ENCODE measurements at places on chromosomes 11 and 22.

DNA sequence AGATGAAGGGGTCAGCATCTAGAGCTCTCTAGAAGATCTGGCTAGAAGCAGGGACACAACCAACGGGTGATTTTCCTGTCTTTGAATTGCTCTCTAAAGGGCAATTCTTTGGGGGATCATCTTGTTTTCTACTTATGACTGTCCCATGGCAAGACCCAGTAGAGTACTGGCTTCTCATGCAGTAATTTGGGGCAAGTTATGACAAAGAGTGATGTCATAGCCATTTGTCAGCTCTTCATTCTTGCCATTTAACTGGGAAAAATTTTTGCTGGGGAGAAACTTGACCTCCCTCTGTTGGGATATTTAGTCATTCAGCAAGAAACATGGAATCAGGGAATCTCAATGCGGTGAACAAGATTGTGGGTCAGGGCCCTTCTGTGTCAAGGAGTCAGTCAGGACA, 80.4 kb downstream of the SLC1A2 start:
- no peak for DNase-seq

DNA sequence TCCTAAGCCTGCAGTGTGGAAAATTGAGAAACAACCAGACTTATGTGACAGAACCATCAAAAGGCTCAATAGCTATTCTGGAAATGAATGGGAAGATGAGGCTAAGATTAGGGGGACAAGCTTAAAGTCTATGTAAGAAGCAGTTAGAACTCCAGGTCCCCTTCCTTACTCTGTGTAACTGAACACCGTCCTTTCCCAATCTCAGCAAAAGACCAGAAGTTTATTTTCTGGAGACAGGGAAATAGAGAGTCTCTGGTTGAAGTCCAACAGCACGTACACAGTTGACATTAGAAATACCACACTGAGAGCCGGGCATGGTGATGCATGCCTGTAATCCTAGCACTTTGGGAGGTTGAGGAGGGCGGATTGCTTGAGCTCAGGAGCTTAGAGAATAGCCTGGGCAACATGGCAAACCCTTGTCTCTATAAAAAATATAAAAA, 93.9 kb downstream of the CD44 start:
- DNase-seq: no peak

DNA sequence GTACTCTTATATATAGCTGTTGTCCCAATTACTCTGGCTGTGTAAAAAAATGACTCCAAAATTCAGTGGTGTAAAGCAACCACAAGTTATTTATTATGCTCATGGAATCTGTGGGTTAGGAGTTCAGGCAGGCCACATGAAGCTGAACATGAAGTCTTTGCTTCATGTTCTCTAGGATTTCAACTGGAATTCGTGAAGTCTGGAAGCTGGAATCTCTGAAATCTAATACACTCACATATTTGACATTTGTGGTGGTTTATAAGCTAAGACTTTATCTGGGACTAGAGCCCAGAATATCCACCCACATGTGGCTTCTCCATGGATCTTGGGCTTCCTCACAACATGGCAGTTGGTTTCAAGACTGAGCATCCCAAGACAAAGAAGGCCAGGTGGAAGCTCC, 430.6 kb downstream of the MIAT start:
- no peak for DNase-seq

GRCh38 chr22:49202226-49202625, 625.4 kb downstream of the BRD1 start:
- DNase-seq: no peak

GRCh38 chr11:62204430-62204829, 4.0 kb upstream of the SCGB2A1 start:
- DNase-seq: no peak

DNA sequence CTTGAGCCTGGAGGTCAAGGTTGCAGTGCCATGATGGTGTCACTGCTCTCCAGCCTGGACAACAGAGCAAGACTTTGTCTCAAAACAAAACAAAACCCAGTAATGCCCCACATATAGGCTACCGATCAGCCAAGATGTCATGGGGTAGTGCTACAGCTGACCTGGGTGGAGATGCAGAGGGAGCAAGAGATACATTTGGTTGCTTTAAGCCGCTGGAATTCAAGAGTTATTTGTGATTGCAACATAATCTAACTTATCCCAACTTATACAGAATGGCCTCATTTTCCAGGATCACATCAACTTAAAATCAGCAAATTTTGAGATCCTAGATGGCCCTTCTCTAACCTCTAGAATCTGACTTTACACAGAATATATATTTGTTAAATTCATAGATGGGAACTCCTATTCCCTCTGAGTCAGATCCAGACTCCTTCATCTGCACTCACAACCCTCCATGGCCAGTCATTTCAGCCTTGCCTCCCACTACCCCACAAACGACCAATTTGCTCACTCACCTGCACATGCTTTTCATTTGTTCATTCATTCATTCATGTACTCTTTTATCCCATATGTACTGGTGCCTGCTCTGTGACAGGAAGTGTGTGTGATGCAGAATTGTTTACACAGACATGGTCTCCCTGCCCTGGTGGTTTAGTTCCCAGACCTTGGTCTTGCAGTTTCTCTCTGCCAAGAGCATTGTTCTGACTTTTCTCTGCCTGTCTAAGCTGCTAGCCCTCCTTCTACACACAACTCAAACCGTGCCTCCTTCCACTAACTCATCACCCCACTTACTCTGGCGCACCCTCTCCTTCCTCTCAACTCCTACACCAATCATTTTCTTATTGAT, 24.1 kb upstream of the APLNR start:
- no peak for DNase-seq

DNA sequence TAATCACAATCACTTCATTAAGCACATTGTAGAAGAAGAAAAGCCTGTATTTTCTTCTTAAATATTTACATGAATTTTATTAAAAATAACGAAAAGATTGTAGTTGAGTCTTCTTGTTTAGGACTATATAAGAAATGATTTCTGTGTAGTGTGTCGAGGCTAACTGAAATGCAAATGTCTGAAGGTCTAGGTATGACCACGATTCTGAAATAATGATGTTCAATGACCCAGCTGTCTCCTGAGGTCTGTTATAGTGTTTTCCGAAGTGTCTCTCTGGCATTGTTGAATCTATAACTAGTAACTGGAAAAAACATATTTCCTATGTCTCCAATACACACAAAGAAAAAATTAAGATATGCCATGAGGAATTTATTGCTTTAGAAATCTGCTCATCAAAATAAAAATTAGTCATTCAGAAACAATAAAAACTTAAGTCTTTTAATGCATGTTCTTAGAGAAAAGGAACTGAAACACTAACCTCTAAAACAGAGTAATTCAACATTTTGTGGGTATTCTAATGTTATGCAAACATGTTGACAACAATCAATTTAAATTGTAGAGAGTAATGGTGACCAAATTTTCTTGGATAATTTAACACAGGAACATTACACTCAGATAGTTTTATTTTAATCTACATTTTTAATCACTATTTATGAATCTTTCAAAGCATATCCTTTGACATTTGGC, 55.0 kb downstream of the CASP12 start:
- DNase-seq: no peak

- DNase-seq: no peak
Measured at GRCh38 chr11:34267013-34267412, 90.8 kb downstream of the ABTB2 start.

Measured in stimulated activated CD4-positive, alpha-beta T cell treated with anti-CD3 and anti-CD28 coated beads, TNF-alpha, amount 100 ng/mL, for 48 hours (primary cell).